Upper lobe of left lung (tissue), 6 donors: ENCODE measurements at places on chromosomes 7 and 10.

DNA sequence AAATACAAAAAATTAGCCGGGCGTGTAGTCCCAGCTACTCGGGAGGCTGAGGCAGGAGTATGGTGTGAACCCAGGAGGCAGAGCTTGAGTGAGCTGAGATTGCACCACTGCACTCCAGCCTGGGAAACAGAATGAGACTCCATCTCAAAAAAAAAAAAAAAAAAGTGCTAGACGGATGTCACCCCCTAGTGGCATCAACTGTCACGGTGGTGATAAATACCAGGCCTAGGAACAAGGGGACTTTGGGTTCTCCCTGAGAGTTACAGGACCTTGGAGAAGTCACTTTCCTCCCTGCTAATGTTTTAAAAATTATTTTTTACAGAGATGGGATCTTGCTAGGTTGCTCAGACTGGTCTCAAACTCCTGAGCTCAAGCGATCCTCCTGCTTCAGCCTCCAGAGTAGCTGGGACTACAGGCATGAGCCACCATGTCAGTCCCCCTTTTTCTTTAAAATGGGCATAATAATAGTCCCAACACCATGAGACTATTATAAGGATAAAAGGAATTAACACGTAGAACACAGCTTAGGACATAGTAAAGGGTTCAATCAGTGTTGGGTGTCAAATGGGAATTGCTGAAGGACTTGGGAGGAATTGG, 2.6 kb upstream of the TMEM130 start:
- DNase-seq: peak; percentile 8
- H3K36me3 ChIP-seq: no peaks in the 10 kb centered on the region
- peaks cover 16% of the 10 kb centered on the region for H3K27me3 ChIP-seq

DNA sequence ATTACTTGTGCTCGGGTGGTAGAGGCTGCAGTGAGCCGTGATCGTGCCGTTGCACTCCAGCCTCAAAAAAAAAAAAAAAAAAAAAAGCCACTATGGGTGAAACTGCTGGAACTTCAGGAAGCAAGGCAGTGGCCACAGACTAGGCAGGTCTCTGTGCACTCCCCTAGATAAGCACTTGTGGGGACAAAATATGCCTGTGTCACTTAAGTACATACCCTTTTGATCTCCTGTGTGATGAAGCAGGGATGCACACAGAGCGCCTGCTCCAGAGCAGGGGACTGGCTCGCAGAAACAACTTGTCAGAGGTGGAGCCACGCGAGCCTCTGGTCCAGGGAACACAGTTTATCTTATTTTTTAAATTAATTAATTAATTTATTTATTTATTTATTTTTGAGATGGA, 42.9 kb upstream of the PSAP start:
- no peaks in the 10 kb centered on the region for H3K27me3 ChIP-seq
- no peak overlapping the region for H3K27ac ChIP-seq
- peaks cover 15% of the 10 kb centered on the region for H3K4me1 ChIP-seq
- no peaks in the 10 kb centered on the region for H3K36me3 ChIP-seq
- no peak overlapping the region for H3K4me3 ChIP-seq
- no peak for DNase-seq

DNA sequence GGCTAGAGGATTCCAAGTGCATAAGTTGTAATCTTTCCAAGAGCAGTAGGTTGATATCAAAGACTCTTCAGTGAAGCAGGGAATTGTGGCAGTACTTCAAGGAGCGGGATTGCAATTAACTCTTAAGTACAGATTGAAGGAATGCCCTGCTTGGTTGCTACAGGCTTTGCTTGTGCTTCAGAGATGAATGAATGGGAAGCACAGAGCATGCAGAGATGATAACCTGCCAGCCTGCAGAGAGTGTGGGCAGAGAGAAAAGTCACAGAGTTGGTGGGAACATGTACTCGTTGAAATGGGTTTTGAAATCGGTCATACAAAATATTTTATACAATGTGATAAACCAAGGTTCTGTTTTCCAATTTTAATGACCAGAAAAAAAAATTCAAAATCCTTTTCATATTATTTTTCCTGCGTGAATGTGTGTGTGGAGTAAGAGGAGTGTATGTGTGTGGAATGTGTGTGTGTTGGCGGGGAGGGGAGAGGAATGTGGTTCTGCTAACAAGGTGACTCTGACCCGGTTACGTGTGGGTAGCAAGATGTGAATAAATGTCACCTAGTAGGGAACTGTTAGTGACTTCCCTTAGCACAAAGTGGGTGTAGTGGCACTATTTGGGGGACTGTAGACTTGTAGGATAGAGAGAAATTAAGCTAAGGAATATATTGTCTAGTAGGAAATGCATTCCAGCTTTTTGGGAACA, 697.8 kb downstream of the GATA3 start:
- no peaks in the 10 kb centered on the region for H3K27me3 ChIP-seq
- no peak for DNase-seq
- no peaks in the 10 kb centered on the region for H3K36me3 ChIP-seq
- H3K4me3 ChIP-seq: no peak overlapping the region
- H3K4me1 ChIP-seq: no peaks in the 10 kb centered on the region

DNA sequence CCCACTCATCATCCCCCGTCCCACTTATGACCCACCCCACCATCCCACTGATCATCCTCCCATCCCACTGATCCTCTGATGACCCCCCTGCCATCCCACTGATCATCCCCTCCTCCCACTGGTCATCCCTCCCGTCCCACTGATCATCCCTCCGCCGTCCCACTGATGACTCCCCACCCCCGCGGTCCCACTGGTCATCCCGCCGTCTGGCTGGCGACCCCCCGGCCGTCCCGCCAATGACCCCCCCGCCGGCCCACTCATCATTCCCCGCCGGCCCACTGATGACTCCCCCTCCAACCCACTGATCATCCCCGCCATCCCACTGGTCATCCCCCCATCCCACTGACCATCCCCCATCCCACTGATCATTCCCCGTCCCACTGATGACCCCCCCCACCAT, 161.1 kb downstream of the GRM8 start:
- no peaks in the 10 kb centered on the region for H3K27me3 ChIP-seq
- H3K36me3 ChIP-seq: no peaks in the 10 kb centered on the region
- no peak for DNase-seq
- H3K4me3 ChIP-seq: no peak overlapping the region
- no peak overlapping the region for H3K27ac ChIP-seq

DNA sequence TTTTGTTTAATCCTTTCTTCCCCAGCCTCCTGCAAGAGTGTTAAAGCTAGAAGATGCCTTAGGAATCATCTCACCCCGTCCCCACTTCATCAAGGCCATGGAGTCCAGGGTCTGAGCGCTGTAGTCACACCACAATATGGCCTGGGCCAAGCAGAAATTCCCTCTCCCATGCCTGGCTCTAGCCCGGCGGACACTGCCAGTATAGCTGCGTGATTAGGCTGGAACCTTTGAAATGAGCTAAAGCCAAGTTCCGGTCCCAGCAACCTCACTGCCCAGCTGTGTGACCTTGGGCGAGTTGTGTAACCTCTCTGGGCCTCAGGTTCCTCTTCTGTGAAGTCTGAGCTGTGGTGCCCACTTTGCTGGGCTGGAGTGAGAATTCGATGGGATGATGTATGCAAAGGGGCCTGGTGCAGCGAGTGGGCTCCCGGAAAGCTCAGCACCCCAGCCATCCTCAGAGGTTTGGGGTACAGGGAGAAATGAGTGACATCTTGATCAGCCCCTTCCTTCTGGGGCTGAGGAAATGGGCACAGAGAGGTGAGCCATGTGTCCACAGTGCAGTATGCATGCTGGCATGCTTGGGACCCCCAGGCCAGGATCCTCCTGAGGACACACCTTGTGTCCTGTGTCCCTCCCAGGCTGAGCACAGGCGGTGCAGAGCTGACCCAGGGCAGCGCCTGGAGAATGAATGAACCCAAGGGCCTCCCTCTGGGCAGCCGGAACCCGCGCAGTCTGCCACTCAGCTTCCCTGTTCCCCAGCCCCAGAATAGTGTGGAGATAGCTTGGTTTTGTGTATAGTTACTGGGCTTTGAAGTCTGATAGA, 118.6 kb downstream of the ZMIZ1 start:
- no peaks in the 10 kb centered on the region for H3K36me3 ChIP-seq
- DNase-seq: peak; percentile 42
- peak overlapping the region; percentile 66 for H3K27ac ChIP-seq
- H3K4me3 ChIP-seq: no peak overlapping the region

DNA sequence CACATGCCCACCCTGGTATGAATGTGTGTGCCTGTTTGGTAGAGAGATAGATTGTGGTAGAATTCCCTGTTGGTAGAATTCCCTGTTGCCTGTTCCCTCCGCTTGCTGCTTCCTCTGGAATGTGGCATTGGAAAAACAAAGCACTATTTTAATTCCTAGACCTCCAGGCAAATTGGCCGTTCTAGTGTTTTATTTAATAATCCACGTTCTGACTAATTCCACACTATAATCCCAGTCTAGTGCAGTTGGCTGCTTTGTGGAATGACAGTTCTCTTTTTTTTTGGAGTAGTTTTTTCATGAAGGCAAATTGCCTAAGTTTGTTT, 2.0 kb downstream of the HECW1 start:
- DNase-seq: no peak
- no peak overlapping the region for H3K27ac ChIP-seq
- peaks cover 33% of the 10 kb centered on the region for H3K27me3 ChIP-seq
- H3K36me3 ChIP-seq: no peaks in the 10 kb centered on the region
- no peak overlapping the region for H3K4me3 ChIP-seq

GRCh38 chr7:74604326-74605020, 53.0 kb upstream of the GTF2I start:
- H3K4me3 ChIP-seq: no peak overlapping the region
- no peak for DNase-seq
- H3K27ac ChIP-seq: no peak overlapping the region
- H3K36me3 ChIP-seq: no peaks in the 10 kb centered on the region

DNA sequence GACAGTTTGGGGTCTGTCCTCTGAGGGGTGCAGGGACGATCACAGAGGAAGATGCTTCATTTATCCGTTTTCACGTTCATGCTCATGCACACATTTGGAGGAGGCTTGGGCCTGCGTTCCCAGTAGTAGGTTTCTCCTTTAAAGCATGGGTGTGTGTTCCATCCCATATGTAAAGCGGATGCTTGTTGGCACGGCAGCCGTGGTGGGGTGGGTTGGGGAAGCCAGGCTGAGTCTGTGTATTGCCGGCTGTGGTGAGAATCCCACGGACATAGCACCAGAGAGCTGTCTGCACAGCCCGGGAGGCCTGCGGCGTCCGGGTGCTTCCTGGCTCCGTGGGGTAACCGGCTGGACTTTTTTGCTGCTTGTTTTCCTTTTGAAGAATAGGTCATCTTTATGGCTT, 440 bp downstream of the JAKMIP3 start:
- peaks cover 11% of the 10 kb centered on the region for H3K4me1 ChIP-seq
- no peak overlapping the region for H3K27ac ChIP-seq
- peak overlapping the region; percentile 36 for H3K4me3 ChIP-seq
- no peak for DNase-seq
- H3K36me3 ChIP-seq: no peaks in the 10 kb centered on the region

GRCh38 chr7:151420144-151420543, 10.3 kb upstream of the WDR86 start:
- no peaks in the 10 kb centered on the region for H3K27me3 ChIP-seq
- H3K4me3 ChIP-seq: no peak overlapping the region
- H3K36me3 ChIP-seq: no peaks in the 10 kb centered on the region
- no peak overlapping the region for H3K27ac ChIP-seq
- peaks cover 11% of the 10 kb centered on the region for H3K4me1 ChIP-seq
- no peak for DNase-seq

- H3K36me3 ChIP-seq: no peaks in the 10 kb centered on the region
- no peaks in the 10 kb centered on the region for H3K27me3 ChIP-seq
- no peak for DNase-seq
- no peaks in the 10 kb centered on the region for H3K4me1 ChIP-seq
- H3K27ac ChIP-seq: no peak overlapping the region
These were observed 154.8 kb downstream of the PHF14 start for GRCh38 chr7:11128498-11128897.

GRCh38 chr10:71984809-71985388, 20.7 kb downstream of the CHST3 start:
- H3K27ac ChIP-seq: peak overlapping the region; percentile 67
- peak; percentile 61 for DNase-seq
- H3K36me3 ChIP-seq: no peaks in the 10 kb centered on the region
- no peak overlapping the region for H3K4me3 ChIP-seq
- no peaks in the 10 kb centered on the region for H3K27me3 ChIP-seq
- H3K4me1 ChIP-seq: peaks cover 62% of the 10 kb centered on the region

DNA sequence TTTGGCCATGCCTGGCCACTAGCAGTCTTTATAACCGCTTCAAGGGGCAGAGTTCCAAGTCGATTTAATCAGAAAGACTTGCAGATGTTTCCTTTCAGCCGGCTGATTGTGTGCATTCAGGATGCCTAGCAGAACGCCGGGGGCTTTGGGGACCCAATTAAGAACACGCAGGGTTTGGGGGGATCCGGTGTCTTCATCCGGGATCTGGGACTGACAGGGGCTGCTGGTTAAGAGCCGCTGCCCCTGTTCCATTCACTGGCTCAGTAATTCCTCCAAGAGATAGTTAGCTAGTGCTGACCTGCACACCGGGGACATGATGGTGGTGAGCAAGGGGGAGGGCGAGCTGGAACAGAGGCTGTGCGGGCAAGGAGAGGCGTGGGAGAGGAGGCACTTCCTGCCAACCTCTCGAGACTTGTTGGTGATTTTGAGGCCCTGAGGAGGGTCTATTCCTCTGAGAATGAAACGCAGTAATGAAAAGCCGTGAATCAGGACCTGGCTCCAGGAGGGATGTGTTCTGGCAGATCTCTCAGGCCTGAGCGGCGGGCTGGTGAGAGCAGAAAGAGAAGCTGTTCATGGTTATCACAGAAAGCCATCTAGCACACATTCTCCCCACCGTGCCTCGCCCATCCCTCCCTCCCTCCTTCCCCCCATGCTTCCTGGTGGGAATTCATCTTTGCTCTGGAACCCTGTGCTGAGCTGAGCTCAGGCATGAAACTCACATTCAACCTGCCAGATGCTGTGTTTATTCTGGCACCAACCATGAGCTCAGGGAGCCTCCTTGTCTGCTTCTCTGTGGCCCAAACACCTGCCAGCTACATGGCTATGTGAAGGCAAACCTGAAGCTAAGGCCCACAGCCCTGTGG, 152.0 kb downstream of the CCDC3 start:
- peaks cover 7% of the 10 kb centered on the region for H3K4me1 ChIP-seq
- H3K4me3 ChIP-seq: no peak overlapping the region
- no peak for DNase-seq
- no peaks in the 10 kb centered on the region for H3K36me3 ChIP-seq
- H3K27ac ChIP-seq: no peak overlapping the region

- H3K4me1 ChIP-seq: no peaks in the 10 kb centered on the region
- no peak overlapping the region for H3K4me3 ChIP-seq
- no peaks in the 10 kb centered on the region for H3K27me3 ChIP-seq
- H3K27ac ChIP-seq: no peak overlapping the region
These were observed 620 bp downstream of the ZNF117 start for GRCh38 chr7:64990216-64990615.

DNA sequence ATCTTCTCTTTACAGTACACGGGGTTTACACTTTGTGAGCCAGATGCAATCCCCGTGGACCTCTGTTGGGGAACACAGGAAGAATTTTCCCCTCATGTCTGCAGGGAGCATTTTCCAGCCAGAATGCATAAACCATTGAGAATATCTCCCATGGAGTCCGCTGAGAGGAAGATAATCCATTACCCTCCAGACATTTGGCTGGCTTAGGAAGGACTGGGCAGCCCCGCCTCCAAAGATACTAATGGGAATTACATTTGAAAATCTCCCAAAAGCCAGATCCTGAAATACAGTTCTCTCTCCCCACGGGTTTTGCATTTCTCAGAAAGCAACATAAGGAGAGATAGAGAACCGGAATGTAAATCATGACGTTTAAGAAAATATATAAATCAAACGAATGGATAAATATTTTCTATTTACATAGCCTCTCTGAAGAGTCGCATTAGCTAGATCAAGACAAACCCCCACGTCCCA, 53.5 kb downstream of the TRIL start:
- no peak overlapping the region for H3K27ac ChIP-seq
- H3K27me3 ChIP-seq: no peaks in the 10 kb centered on the region
- no peaks in the 10 kb centered on the region for H3K36me3 ChIP-seq
